ENCODE measurements at places on chromosomes 4 and X.

- no peak for DNase-seq
Observed at GRCh38 chrX:86806786-86807185, 658.5 kb downstream of the DACH2 start.

GRCh38 chr4:110196206-110196870, 2.1 kb downstream of the ELOVL6 start:
- DNase-seq, result peak; percentile 33

DNA sequence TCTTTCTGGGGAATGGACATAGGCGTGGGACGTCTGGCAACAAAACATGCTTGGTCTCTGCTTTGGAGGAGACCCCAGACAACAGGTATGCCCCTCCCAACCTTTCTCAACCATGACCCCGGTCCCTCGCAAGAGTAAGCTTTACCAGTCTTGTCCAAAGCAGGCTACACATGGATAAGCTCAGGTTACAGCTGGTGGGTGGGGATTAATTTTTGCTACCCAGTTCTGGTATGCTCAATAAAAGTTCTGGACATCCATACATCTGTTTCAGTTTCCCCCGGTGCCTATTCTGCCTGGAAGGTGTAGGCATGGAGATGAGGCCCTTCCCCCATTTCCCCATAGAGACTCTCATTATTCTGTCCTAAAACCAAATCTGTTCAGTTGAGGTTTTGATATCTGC, 54.5 kb upstream of the NOCT start:
- no peak for DNase-seq

DNA sequence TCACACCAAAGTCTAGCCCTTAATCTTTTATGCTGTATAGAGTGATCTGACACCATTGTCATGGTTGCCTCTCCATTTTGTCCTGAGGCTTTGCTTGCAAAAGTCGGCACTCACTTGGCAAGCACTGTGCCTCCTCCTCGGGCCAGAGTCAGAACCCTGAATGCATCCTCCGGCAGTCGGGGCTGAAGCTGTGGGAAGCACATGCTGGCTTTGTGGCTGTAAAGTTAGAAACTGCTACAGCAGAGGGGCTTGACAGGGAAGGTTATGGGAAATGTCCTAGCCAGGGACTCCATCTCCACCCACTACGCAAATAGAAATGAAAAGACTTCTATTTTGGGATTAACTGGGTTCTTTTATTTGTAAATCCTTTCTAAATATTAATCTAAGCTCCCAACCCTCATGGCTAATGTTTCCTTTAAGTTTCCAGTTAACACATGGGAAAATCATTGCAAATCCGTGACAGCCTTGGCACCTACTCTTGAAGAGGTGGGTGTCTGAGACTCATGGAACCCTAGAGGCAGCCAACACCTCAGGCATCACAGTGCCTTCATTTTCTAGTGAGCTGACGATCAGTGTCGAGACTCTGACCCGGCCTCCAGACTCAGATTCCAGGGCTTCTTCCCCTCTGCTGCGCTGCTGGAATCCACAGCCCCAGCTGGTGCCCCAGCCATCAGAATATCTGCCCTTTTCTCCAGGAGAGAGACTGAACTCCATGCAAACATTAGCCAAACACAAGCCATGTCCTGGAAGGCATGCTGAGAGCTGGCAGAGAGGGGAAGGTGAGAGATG, 7.9 kb upstream of the CLDN24 start:
- DNase-seq, result no peak

DNA sequence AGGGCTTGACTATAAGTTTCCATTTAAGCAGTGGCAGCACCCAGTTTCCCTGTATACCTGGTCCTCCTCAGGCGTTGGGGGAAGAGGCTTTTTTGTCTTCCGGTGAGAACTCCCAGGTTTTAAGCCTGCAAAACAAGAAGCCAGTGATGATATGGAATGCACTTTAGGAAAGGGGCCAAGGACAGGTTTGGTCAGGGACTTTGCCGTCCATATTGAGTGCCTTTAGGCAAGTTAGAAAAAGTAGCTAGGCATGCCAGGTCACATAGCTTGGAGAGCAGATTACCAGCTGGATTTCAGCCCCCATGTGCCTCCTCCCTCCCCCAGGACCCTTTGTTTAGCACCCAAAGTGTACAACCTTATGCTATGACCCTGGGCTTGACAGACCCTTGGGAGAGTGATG, 13.6 kb upstream of the TIMM8A start:
- DNase-seq, result no peak

GRCh38 chr4:24364852-24365251, 219.5 kb downstream of the DHX15 start:
- no peak for DNase-seq

- DNase-seq, result peak; percentile 74
Observed at GRCh38 chrX:8084006-8084405, 87.1 kb downstream of the VCX2 start.

Data from fibroblast of skin of right biceps (primary cell).